ENCODE measurements at places on chromosomes 3 and 15. TPM values are rescaled to one million over a fixed set of nuclear protein-coding genes. Genes with fewer than 3 reads are reported as not detected.

SCAMP5 gene
- total RNA-seq = 0.57 TPM

- no peak for DNase-seq
Measured at GRCh38 chr3:24086617-24087404, 141.7 kb downstream of the NR1D2 start.

SYNPR gene
- total RNA-seq = not detected

CFAP100 gene
- not detected for total RNA-seq

DNA sequence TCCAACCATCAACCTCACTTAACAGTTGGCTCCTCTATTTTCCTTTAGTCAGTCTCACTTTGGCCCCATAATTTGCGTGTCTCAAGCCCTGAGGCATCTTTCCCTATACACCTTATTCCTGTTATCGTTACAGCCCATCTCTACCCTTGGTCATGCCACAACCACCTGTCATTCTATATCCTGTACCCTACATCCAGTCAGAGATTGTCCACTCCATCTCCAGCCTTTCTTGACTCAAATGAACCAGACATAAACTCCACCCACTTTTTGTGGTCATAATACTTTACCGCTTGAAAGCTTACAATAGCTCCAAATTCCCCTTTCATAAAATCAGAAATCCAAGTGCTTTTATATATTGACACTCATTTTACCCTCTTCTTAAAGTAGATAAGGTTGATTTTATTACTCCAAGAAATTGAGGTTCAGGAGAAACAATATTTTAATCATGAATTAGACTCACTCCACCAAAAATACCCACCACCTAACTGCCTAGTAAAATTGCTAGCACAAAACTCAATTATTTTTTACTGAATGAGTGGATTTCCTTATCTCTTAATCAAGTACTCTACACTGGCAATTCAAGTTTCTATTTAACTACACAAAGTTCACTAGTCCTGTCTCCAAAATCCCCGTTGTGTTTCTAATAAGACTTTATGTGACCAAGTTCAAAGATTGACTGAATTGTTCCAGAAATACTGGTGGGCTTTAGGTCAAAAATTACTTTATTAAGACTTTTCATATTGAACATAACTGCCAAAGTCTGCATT lies 9.1 kb downstream of the CCR4 start:
- DNase-seq = no peak

CLDN16 gene
- 0.64 TPM for total RNA-seq

DNA sequence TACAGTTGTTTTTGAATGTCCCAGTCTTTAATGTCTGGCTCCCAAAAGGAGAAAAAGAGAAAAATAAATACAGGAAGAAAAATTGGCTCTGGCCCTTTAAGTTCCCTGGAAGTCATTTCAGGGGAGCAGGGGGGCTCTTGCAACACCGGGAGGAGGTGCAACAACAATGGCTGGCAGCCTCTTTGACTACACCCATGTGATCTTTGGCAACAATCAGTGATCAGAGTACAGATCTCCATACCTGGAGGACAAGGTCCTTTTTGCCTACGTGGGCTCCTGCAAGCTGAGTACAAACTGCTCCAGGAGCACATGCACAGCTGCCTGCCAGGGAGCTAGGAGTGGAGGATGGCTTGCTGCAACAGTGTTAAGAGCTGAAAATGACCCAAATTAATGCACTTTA lies 63.9 kb downstream of the GLCE start:
- no peak for DNase-seq

Measured in esophagus squamous epithelium (tissue), 5 donors.